Activated naive CD4-positive, alpha-beta T cell (primary cell): ENCODE measurements at places on chromosomes 3 and 15.

- no peak for DNase-seq
Observed at GRCh38 chr3:117512975-117513374, 803.4 kb downstream of the TUSC7 start.

DNA sequence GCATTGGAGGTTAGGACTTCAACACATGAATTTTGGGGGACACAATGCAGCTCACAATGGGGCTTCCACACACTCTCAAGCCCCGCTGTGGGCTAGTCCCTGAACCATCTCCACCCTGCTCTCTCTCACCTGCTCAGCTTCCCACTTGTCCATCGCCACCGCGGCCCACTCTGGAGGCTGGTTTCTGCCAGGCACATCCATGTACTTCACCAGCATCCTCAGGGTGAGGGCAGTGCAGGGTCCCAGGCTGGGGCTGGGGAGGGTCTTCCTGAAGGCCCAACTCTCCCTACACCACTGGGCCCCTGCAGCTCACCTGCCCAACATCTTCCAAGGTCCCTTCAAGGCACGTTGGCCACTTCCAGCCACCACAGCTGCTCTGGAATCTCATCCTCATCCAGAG, 46.4 kb downstream of the KLF15 start:
- DNase-seq, result no peak

DNA sequence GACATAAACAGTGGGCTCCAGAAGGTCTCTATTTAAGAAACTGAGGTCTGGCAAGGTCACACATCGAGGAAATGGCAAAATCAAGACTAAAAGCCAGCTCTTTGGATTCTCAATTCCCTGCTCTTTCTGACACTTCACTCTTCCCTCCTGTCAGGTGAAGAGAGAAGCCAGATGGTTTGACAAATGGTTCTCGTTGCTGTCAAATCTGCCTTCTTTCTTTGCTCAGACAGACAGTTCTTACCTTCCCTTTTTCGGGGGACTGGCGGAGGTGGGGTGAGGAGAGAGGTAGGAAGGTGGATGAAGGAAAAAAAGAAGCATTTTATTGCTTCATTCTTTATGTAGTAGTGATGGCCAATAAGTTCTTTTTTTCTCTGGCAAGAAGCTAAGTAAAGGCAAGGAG, 133.4 kb downstream of the LPP start:
- no peak for DNase-seq

GRCh38 chr3:97338375-97338774, 426.2 kb upstream of the ARL6 start:
- no peak for DNase-seq
